ENCODE measurements at places on chromosomes 7 and 10.

- DNase-seq: no peak
Observed at GRCh38 chr10:121188005-121188404, 336.8 kb downstream of the WDR11 start.

DNA sequence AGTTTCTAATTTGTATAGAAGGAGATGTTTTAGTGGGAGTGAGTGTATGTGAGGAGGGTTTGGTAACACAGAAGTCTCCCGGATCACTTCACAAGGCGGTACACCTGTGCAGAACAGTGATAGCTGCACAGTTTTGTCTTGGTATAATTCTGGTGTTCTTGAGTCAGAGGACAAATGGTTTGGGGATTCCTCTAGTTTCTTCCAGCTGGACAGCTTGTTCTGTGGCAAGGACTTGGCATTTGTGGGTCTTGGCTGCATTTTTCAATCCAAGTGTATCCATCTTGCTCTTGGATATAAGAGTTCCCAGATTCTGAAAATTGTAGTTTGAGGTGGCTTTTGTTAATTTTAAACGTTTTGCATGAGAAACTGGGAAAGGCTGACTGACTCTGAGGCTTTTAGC is 135.7 kb downstream of the AHR start:
- DNase-seq: no peak

DNA sequence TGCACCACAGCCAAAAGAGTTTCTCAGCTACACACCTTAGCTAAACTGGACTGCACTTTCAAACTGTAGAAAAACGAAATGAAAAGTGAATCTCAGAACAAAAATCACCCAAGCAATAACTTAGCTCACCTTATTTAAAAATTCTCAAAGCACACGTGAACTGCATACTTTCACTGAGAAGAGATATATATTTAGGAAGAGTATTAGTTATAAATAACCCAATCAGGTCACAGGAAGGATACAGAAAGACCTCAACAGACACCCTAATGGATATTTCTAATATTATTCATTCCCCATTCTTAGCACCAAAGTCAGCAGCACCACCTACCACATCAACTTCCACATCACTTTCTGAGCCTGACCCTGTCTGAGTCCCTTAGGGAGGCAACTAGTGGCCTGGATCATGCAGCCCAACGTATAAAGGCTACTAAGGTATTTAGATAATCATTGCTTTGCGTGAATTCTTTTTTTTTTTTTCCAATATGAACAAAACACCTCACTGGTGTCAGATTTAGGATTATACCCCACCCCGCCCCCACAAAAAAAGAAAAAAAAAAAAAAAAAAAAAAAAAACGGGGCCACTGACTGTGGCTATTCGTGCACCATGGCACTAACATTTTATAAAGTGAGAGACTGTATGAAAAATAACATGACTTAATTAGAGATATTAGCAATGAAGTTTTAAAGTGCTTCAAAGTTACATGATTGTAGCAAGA is 2.6 kb downstream of the ABI1 start:
- DNase-seq: peak; percentile 60

GRCh38 chr10:13970236-13970956 is 360.3 kb downstream of the FRMD4A start:
- no peak for DNase-seq

GRCh38 chr10:109740436-109740835 is 182.9 kb downstream of the XPNPEP1 start:
- peak; percentile 62 for DNase-seq

GRCh38 chr10:127194599-127194998 is 1.8 kb downstream of the INSYN2A start:
- no peak for DNase-seq

DNA sequence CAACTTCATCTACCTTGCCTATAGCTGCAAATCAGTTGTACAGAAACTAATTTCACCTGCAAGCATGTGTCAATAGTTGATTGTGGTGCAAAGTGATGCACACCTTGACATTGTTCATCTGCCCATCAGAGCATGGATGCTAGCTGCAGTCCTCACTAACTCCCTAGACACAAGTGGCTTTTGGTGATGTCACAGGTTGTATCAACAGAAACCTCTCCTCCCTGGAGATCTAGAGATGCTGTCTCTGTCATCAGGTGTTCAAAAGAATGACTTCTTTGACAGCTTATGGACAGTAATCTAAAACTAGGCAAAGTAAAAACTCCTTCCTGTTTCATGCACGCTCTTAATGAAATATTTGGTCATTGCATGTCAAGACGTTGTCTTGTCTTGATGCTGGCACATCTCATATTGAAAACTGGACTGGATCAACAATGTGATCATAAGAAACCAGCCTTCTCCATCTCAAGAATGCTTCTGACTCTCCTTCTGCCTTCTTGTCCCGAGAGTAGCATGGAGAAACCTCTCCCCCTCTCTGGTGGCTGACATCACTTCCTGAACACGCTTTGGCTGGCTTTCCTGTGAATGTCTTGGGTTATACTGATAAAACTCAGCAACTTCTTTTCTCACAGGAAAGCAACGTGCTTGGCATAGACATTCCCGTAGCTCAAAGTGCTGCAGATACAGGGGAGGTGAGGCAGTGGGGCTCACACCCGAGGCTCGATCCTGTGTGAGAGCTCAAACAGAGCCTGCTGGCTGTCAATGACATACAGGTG is 176.2 kb upstream of the CDCA7L start:
- DNase-seq: peak; percentile 10

DNA sequence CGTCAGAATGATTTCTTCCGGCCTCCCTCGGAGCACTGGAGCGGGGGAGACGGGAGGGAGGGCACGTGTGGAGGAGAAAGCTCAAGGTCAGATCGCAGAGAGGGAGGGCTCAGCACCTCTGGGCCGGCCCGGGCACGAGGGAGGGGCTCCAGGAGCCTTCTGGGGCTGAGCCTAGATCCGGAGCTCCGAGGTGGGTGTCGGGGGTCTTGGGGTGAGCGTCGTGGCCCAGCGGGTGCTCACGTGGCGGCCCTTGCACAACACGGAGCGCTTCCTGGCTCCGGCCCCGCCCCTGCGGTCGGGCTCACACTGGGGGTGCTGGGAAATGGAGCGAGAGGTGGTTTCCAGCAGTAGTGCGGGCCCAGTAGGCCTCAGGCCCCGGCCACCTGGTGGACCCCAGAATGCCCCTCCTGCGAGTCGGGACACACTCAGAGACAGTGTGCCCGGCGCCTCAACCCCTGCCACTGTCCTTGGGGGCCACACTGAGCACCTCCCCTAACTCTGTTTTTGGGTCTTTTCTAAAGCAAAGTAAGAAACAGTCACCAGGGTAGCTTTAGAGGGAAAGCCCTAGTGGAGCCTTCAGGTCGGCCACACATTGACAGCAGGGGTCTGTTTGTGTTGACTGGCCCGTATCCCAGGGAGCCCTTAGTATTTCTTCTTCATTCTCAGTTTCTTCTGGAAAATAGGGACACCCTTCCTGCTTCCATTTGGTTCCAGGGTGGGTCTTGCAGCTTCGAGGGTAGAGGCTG is 798 bp downstream of the PPIF start:
- peak; percentile 79 for DNase-seq

DNA sequence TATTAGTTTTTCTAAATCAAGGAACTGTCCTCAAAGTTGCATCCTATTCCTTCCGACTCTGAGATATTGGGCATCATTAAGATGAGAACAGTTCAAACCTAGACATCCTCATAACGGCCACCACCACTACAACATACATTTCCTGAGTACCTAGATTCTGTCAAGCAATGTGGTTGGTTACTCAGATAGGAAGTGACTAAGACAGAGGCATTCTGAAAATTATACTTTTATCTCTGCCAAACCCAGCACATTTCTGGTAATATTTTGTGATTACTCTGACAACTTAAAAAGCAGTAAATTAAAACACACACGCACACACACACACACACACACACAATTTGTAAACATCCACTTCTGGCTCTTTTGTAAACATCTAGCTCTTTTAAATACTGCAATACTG is 291.2 kb upstream of the MEOX2 start:
- peak; percentile 83 for DNase-seq

- peak; percentile 90 for DNase-seq
Observed at GRCh38 chr7:27178366-27178765, 4.2 kb upstream of the HOXA10 start.

- DNase-seq: no peak
Observed at GRCh38 chr7:25460433-25460832, 232.1 kb upstream of the NPVF start.

DNA sequence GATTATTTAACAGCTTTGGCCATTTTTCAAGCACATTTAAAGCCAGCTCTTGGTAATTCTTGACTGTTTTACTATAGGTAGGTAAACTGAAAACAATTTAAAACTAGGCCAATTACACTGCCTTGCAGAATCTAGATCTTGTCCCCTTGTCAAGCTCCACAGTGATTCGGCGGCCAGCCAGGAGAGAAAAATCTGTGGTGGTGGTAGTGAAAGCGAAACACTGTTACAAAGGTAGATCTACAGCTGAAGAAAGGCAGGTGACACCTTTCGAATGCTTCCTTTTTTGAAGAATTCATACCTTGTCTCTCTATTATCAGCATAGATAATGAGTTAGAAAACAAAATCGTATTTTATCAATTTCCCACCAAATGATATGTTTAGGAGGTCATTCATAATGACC is 218.3 kb downstream of the POU6F2 start:
- DNase-seq: no peak

- no peak for DNase-seq
Observed at GRCh38 chr10:70588255-70588654, 14.3 kb downstream of the PRF1 start.

GRCh38 chr10:117667831-117668230 is 125.3 kb downstream of the EMX2 start:
- no peak for DNase-seq

Data from ELR (cell line).